AG04449 (cell line): ENCODE measurements at places on chromosomes 7 and 10.

DNA sequence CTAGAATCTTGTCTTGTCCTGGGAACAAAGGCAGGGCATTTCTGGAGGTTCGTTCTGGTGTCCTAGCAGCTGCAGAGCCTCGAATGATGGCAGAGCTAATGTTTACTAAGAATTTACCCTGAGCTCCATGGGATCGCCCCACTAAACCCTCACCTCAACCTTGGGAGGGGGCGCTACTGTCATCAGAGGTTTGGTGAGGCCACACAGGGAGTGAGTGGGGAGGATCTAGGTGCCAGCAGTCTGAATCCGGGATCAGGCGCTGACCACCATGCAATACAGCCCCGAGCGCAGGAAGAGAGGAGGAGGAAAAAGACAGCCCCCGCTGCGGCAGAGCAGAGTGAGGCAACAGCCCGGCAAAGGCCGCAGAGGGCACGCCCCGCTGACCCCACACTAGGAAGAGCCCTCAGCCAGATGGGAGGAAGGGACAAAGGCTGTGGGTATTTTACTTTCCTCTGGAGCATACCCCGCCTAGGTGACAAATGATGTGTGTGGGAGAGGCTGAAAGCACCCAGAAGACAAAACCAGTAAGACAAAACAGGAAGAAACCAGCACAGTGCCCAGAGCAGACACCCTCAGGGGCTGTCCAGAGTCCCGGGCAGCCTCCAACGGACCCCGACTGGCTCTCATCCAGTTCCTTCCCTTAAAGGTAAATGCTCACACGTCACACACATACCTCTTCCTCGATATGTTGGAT is 103.5 kb downstream of the FAM53B start:
- DNase-seq, result no peak

DNA sequence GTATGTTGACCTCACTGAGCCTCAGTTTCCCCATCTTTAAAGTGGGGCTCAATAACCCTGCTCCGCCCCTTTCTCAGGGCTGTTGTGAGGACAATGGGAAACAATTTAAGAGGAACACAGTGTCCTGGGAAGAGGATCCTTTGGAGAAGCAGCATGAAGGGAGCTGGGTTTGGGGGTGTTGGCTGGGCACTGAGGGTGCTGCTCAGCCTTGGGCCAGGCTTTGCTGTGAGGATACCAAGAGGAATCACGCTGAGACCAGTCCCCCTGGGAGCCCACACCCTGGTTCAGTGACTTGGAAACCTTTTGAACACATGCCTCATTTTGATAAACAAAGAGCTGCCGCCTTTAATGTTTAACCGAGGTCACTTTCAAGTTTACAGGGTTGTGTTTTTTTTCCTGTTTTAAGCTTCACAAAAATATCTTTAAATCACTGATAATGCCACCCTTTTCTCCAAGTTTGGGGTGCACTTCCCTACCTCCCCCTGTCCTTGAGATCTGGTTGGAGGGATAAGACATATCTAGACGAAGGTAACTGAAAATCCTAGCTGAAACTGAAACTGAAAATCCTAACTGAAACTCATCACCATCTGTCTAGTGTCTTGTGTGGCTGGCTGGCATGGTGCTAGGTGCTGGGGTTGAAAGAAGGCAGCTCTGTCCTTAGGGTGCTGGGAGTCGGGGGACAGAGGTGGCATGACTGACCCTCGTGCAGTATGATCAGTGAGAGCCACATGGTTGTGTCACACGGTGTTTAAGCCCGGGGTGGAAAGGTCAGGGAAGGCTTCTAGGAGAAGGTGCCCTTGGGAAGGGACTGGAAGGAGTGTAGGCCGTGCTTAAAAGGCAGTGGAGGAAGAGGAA is 27.7 kb downstream of the ZNF775 start:
- no peak for DNase-seq

DNA sequence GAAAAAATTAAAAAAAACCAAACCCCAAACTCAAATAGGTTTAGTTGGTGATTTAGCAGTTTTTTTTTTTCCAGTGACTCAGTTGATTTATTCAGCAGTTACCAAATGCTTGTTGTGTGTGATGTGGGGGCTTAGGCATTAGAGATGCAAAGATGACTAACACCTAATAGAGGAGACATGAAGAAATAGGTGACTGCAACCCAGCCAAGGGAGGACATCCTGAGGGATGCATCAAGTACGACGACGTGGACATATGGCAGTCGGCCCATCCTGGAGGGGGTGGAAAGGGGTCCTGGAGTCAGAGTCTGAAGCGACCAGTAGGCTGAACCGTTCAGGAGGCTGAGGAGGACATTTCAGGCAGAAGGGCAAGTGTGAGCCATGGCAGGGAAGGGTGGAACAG is 35.5 kb downstream of the LRMDA start:
- DNase-seq, result no peak

DNA sequence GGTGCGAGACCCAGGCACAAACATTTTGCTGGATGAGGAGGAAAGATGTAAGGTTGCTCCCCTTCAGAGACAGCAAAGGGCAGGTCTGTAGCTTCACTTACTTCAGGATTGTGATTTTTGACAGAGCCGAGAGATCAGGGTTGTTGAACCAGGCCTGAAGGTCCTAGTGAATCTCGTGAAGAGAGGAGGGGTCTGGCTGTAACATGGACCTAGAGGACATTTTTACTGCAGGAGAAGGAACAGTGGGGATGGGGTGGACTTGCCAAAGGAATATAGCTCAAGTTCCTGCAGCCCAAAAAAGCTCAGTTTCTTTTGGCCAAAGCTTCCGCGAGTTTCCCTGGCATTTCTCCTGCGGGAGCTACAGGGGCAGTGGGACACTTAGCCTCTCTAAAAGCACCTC is 976 bp upstream of the EGFR start:
- no peak for DNase-seq

DNA sequence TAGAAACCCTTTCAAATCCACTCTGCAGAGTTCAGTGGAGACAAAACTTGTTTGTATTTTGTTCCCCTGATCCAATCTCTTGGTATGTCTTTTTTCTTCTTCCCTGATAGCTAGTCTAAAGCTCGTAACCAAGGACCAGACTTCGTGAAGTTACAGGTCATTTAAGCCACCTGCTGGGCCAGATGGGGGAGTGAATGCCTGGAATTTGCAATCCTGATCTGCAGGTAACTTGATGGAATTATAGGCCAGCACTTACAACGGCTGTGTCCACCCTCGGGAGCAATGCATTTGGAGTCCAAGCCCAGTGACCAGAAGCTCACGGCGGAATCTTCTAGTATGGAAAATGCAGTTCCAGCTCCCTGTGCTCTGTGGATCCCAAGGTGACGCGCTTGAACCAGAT is 566.9 kb downstream of the TCERG1L start:
- no peak for DNase-seq

DNA sequence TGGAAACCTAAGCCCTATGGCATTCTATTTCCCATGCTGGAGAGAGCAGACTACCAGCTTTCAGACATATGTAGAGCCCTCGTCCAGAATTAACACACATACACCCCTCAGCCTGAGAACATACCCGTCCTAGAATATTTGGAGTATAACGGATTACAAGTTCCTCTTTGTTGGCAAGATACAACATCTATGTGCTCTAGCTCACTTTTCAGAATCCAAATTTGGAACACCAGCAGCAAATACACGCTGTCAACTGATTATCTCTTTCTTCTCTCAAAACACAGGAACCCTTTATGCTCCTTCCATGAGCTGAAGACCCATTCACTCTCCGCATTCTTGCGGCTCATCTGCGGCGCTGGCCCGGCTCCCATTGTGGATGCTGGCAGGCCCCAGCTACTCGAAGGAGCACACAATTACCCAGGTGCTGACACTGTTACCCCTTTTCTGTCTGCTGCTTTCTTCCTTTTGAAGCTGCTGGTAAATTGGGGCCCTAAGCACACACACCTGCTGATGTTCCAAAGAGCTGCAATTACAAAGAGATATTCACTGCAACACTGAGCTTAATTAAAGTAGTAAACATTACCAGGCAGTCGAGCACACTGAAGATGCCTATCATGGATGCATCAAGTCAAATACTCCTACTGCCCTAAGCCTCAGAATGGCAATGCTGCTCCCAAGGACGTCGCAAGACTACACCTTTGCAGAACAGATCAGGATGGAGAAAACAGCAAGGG is 70.0 kb downstream of the VOPP1 start:
- DNase-seq, result no peak

- no peak for DNase-seq
These were observed 15.2 kb downstream of the MYO1G start for GRCh38 chr7:44963364-44964290.

DNA sequence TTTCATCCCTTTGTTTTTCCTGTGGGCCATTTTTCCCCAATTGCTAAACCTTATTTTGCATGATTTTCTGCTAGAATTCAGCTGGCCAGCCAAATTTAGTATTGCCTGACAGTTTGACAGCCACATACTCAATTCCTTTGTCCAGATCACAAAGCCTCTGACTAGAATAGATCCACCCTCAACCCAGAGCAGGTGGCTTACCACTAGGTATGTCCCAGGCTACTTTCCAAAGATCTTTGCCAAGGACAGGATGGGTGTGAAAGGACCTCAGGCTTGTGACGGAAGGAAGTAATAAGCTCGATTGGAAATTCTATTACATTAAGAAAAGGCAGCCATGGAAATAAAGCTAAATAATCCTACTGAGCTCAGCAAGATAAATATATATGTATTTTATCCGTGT is 50.6 kb upstream of the AGK start:
- DNase-seq, result no peak

DNA sequence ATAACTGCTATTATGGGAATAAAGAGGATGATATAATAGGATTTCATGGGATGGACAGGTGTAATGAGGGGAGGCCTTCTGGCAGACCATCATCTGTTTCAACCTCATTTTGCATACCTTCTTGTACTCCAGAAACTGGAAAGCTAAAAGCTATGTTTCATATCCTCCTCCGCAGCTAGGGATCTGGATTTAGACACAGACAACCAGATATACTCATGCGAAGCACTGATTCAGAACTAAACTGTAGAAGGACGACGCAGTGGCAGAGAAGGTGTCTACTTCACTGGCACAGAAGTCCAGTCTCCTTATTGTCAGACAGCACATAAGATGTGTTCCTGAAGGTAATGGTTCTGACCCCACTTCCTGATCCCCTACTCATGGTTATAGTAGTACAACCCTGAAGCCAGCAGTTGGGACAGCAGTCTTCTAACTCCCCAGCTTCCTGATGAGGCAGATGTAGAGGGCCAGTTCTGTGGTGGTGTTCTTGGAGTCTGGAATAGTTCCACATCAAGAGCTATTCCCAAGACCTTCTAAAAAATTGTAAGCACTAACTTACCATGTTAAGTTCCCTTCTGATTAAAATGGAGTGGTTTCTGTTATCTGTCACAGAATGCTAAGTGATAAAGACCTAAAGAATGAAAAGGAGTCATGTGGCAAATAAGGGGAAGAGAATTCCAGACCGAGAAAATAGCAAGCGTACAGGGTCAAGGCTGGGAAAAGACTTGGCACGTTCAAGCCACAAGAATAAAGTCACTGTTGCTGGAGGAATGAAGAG is 550.3 kb downstream of the GRM8 start:
- DNase-seq, result no peak

DNA sequence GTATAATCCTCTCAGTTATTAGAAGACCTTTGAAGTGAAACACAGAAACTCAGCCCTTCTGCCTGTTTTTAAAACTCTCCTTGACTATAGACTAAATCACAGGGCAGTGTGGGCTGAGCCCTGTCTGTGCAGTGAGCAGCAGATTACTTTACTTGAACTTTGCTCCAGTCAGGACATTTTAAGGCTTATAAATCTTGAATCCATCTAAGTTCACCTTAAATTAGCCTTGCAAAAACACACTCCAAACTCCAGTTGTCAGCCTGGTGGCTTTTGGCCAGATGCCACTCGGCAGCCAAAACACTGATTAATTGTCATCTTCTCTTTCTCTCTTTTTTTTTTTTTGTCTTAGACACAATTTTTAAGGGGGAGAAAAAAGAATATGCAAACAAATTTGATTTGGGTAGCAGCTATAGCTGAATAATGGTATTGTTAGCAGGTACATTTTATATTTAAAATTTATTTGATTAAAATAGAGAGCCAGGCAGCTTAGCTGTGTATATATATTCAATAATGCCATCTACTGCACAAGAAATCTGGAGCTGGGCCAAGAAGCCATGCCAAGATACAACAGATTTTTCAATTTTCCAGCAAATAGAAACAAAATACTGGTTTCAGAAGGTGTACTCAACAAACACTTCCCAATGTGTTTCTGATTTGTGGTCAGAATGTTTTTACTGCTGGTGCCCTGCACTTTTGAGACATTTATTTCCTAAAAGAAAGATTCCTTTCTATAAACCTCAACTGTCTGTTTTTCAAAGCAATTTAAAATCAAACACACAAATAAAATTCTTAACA is 247.7 kb downstream of the TFEC start:
- DNase-seq, result no peak

- DNase-seq, result no peak
These were observed 16.6 kb downstream of the PAXIP1 start for GRCh38 chr7:154986200-154986945.

DNA sequence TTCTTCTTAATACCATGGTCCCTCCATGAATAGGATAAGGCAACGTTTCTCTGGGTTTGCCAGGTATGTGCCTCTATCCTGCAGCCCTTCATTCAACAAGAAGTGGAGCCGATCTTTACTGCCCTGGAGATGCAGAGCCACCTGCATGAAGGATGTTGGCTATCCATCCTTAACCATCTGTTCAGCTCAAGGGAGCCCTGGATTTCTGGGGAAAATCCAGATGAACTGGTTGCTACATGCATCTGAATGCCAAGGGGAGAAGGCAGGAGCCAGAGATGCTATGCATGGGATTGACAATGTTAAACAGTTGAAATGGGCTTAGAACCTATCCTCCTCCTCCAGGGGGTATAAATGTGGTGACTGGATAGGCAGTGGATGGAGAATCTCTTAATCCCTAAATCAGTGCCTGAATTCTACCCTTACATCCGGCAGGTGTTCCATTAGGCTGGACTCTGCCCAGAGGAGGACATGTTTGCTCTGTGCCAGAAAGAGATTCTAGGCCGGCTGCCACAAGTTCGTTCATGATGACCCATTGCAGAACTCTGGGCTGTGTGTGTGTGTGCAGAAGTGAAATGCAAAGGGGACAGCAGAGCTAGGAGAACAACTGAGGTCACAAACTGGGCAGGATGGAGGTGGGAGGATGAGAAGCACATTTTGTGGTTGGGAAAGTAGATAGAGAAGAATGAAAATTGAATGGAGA is 15.6 kb downstream of the CPED1 start:
- no peak for DNase-seq

GRCh38 chr7:284762-285722 is 4.9 kb upstream of the FOXL3 start:
- no peak for DNase-seq

DNA sequence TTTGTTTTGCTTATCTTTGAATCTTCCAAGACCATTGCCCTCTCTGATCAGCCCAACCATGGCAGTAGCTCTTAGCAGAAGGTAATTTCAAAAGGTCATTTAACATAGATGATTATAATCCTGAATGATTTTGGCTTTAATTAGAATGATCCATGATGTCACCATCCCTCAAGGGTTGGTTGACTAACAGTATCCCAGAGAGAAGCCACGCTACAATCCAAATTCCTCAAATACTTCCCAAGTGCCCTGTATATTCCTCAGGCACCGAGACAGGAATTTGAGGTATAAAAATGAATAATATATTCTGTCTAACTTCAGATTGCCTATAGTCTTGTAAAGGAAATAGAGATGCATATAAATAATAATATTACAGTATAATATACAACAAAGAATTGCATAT is 42.1 kb upstream of the TMEM196 start:
- no peak for DNase-seq
